Osteocyte (in vitro differentiated cells): ENCODE measurements at places on chromosomes 2 and 18.

GRCh38 chr2:70397186-70397585 lies 95.3 kb upstream of the FAM136A start:
- DNase-seq: no peak

GRCh38 chr2:170493426-170494097 lies 221.6 kb upstream of the SP5 start:
- DNase-seq: no peak

- no peak for DNase-seq
Observed at GRCh38 chr2:98140210-98140609, 53.2 kb downstream of the VWA3B start.

- DNase-seq: no peak
Observed at GRCh38 chr2:105882920-105883435, 138.3 kb downstream of the NCK2 start.

DNA sequence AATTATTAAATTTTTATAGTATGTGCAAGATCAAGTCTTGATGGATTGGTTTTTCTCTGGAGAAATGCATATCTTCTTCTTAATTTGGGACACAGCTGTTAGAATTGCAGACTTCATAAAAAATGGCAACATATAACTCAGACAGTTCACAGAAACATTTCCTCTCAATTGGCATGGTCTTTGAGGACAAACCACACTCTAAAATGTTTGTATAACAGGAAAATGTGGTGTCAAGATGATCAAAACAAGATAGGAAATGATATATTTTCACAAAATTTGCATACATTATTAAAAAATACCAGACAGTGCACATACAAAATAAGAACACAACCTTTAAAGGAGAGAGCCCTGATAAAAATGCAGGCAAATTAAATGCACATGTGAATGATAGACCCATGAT lies 63.9 kb downstream of the ICOS start:
- no peak for DNase-seq

- no peak for DNase-seq
Observed at GRCh38 chr2:47162780-47163179, 7.7 kb upstream of the STPG4 start.

- no peak for DNase-seq
Observed at GRCh38 chr2:39128919-39129391, 8.1 kb upstream of the SOS1 start.

DNA sequence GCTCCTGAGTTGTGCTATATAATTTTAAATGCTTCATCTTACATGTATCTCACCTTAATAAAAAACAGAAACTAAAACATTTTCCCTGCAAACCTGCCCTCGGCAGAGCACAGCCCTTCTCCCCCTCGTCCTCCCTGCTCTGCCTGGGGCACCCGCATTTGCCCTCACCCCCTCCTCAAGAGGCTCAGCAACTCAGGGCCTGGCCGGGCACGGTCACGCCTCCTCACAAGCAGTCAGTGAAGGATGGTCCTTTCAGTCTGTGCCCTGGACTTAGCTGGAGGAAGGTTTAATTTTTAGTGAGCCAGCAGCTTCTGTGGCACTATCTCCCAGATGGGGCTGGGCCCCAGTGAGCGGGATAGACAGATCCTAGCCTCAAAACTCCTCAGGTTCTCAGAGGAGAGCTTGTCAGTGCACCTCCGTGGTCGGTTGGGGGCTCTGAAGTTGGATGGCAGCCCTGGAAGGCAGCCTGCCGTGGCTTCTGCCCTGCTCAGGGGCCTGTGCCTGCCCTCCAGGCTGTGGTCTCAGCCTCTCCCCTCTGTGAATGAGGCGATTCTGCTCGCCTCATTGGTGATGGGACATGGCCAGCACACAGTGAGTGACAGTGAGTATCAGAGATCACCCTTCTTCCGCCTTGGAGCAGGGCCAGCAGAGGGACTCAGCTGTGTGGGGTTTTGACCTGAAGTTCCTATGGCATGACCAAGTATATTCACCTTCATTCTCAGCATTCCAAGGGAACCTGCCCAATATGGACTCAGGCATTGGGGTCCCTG lies 56.3 kb upstream of the AFF3 start:
- no peak for DNase-seq

GRCh38 chr2:74281141-74281975 lies 61.9 kb downstream of the SLC4A5 start:
- DNase-seq: no peak
